ENCODE measurements at places on chromosomes 1 and 21.
A peak's percentile ranks its signal among the peaks of the same experiment; 100 is the strongest.

DNA sequence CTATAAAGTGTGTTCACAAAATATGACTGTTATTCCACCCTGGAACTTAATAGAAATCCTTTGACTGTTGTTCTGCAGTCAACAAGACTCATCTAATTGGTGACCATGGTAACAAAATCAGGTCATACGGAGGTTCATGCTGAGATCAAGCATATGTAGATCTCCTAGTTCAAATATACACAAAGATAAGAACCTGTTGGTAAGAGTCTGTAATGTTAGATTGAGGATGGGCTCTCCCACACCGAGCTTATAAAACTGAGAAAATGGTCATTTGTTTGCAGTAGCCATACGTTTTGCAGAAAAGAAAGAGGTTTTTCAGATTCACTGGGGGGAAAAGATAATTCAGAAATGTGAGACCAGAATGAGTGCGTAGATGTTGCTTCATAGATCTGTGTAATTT, 468.1 kb downstream of the RPS6KC1 start:
- no peak for DNase-seq

DNA sequence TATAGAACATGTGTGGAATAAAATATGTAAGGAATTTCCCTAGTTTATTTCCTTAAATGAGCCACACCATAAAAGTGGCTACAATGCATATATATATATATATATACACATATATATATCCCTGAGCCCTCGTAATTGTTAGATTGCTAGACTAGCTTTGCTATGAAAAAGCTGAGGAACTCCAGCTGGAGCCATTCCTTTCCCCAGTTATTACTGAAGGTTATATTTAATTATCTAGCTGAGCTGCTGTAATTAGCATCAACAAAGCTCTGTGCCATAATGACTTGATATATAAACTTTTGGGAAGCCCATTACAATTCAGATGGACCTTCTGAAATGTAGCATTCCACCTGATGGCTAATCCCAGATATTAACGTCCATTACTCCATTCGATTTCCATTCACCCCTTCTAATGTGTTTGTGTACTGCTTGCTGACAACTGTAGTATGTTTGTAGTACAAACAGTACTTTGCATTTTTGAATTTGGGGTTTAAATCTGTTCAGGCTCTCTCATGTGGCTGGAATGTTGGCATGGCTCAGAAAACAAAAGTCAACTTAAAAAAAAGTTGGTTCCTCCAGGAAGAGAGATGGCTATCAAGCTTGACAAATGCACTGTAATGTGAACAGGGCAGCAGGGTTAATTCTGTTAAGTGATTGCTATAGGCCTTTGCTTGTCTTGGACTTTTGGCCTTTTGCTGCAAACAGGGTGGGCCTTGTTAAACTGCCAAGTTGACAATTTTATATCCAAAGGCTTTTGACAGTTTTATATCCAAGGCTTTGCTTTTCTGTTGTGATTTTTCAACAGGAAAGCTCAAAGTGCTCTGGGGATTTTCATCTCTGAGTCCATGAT, 170.0 kb downstream of the LTN1 start:
- no peak for DNase-seq

GRCh38 chr1:91065337-91065736, 43.5 kb upstream of the ZNF644 start:
- DNase-seq: no peak

DNA sequence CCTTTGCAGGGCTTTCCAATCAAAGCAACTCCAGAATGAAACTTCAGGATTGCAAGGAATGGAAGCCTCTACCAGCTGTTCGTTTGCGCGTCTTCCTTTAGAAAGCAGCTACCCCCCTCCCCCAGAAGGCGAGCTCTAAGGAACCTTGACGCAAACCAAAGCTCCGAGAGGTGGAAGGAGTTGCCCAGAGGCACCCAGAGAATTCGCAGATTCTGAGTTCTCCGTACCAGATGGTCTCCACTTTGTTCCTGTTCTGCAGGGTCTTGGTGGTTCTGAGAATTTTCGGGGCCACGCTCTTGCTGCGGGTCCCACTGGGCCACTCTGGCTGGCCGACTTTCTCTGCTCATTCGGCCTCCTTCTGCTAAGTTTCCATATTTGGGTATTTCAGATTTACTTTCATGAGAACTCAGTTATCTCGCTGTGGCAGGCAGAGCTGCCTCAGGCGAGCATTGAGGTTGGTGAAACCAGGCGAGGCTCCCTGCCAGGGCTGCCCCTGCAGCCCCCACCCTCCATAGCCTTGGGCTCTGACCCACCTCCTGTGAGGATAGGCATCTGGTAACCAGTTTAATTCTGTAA, 801 bp downstream of the TRAF5 start:
- no peak for DNase-seq

DNA sequence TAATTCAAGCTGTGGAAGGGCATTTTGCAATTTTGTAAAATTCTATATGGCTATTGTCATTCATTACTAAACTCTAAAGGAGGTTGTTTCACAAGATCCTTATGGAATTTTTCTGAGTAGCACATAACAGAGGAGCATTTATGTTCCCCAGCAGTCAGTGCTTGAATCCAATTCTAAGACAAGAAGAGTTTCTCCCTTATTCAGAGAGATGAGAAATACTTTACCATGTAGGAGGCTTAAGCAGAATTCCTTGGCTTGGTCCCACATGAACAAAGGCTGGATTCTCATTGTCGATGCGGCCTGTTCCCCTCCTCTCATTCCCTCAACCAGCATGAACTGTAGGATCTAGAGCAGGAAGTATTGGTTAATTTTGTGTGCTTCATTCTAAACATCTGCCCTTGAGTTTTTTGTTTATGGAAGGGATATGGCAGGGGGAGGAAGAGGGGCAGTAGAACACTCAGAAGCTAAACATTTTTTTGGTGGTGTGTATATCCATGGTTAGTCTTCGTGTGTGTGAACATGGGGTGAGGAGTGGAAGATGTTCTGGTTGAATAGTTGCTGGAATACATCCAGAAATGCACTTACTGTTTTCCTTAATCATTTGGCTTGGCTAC, 74.3 kb downstream of the LAMC1 start:
- no peak for DNase-seq

GRCh38 chr1:23719162-23719820, 24.0 kb upstream of the ELOA start:
- no peak for DNase-seq

- no peak for DNase-seq
Observed at GRCh38 chr1:13770743-13771142, 70.8 kb downstream of the PRDM2 start.

- DNase-seq: no peak
Observed at GRCh38 chr1:76191561-76191960, 117.0 kb downstream of the ST6GALNAC3 start.

DNA sequence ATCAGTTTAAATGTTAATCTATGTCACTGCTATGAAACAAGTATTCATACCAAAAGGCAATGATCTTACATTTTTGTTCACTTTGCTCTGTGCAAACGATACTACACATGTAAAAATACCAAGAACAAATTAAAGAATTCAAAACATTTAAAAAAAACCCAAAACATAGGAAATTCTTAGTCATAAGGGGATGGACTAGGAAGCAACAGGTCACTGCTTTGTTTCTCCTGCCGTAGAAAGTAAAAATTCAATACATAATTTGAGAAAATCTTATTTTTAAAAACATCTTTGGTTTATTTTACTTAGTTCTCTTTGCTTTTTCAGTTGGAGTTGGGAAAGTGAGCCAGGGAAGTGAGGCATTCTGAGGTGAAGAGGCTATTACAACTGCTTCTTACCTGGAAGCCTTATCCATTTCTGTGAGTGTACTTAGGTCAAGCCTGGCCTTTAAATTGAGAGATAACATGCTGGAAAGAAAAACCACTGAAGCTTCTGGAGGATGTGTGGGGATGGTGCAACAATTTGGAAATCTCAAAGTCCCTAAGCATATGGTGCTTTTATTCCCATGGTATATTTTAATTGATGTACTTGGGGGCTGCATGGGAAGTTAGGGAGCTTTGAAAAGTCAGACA, 183.5 kb downstream of the CDC42BPA start:
- DNase-seq: no peak

GRCh38 chr21:32713726-32714125, 14.1 kb downstream of the SYNJ1 start:
- no peak for DNase-seq

DNA sequence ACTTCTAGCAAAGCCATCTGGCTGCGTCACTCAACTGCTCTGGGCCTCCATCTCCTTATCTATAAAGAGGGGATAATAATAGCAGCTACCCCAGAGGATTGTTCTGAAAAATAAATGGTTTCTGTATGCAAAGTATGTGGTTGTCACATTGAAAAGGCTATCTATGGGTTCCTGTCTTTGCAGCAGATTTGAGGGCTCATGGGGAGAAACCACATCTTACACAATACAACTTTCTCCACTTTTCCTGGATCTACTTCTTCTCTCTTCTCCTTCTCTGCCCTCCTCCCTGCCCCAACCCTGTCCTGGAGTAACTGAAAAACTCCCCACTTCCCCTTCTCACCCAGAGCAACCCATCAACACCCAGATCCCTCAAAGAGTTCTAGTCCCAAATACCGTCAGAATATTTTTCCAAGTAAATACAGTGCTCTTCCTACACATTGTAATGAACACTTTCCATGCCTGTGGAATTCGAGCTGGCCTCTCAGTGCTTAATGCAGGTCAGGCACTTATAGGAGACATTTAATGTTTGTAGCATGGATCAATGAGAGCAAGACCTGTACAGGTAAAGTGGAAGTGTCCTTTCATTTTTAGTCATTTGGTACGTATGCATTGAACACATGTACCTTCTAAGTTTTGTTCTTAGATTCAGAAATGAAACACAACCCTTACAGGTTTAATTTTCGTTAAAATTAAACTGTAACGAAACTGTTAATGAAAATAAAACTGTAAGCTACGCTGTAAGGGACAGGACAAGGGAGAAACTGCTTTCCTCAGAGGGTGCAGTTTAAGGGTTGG, 131.9 kb downstream of the AK5 start:
- DNase-seq: peak; percentile 86

DNA sequence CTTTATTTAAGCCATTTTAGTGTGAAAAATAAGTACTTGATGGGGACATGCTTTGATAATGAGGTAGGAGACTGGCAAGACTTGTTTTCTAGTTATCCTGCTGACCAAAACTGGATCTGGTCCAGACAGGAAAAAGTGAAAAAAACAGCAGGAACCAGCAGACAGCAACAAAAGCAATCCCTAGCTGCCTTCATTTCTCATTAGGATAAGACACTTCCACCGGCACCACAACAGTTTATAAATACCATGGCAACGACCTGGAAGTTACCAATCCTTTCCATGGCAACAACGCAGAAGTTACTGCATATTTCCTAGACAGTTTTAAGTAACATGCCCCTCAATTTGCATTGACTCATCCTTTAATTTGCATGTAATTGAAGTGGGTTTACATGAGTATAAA, 993.8 kb upstream of the NCAM2 start:
- DNase-seq: no peak

DNA sequence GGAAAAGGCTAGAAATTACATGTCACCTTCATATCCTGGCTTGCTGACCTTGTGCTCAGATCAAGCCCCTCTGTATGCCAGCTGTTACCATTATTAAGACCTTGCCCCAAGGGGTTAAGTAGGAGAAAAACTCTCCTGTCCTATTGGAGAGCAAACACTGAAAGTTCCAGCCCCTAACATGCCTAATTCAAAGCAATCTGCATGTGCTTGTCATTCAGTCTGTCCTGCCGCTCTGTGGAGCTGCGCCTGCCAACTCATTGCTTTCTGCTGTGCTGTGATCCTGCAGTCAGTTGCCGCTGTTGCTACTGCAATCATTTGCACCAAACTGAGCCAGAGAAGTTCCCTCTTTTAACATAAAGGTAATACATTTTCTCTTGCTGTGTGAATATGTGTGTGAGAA, 113.4 kb downstream of the DISP1 start:
- no peak for DNase-seq

DNA sequence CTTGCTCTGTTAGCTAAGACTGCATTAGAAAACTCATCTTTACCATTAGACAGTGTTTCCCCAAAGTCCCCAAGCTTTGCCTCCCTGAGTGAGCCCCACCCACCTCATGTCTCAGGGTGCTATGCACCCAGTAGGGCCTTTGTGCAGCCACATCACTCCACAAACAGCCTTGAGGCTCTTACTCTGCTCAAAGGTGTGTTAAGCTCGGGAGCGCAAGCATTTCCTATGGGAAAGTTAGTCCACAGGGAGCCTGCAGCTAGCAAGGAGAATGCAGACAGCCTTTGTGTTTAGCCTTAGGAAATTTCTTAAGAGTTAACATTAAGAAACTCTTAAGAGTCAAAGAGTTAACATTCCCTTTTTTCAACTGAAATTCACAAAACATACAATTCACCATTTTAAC, 278.8 kb downstream of the AJAP1 start:
- DNase-seq: no peak

DNA sequence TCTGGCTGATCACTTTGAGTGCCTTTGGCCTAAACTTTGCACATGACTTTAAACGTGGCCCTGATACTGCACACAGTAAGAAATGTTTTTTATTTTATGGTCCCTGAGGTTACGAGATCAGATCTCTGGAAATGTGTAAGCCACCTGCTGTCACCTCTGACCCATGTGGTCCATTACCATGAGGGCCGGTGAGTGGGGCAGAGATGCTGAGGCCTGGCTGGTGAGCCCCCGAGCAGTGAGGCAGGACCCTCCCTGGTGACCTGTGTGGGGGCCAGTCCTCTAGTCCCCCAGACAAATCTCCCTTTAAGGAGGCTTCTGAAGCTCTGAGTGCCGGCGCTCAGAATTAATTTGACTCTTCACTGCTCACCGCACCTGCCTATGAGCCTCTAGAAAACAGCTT, 12.4 kb downstream of the TFF3 start:
- DNase-seq: no peak

DNA sequence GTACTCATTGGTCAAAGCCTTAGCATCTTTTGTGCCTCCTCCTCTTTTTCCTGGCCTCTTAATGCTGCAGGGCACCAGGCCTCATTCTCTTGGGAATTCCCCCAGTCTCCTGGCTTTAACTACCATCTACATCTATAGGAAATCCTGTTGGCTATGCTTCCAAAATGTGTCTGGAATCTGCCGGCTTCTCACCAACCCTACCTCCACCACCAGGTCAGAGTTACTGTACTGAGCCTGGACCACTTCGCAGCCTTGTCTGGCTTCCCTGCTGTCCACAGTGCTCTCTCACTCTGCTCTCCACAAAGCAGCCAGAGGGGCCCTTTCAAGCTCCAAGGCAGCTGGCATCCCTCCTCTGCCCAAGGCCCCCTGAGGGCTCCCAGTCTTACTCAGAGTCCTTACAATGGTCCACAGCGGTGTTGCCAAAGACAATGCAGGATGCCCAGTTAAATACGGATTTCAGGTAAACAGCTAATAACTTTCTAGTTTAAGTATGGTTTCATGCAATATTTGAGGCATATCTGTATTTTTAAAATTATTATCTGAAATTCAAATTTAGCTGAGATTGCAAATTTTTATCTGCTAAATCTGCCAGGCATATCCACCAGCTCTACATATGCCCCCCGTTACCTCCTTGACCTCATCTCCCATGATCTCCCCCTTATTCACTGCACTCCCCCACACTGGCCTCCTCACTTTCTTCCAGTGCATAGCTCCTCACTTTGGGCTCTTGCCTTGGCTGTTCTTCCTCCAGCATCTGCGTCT, 34.5 kb upstream of the FAM163A start:
- no peak for DNase-seq

GRCh38 chr21:42022091-42022430, 11.9 kb upstream of the ZBTB21 start:
- DNase-seq: no peak

- DNase-seq: no peak
Observed at GRCh38 chr1:201645956-201646355, 107.0 kb downstream of the NAV1 start.

- no peak for DNase-seq
Observed at GRCh38 chr1:201269281-201269680, 14.0 kb upstream of the PKP1 start.

- no peak for DNase-seq
Observed at GRCh38 chr1:111199881-111200801, at the start of gene DENND2D. TSS of gene DENND2D (minus strand) at chr1:111200646. CDS start at chr1:111200459, 187 bp downstream.

GRCh38 chr1:240987928-240988327, 369.1 kb downstream of the RGS7 start:
- no peak for DNase-seq

Data from NCI-H526 treated with DMSO at 0.1 percent for 48 hours (cell line).